ENCODE measurements at places on chromosomes 1 and 21. TPM values are rescaled to one million over a fixed set of nuclear protein-coding genes. Genes with fewer than 3 reads are reported as not detected.

Gene DMRTA2
- total RNA-seq, result not detected

GRCh38 chr1:58094221-58094620 lies 452.3 kb downstream of the OMA1 start:
- no peak overlapping the region for H3K27ac ChIP-seq
- H3K27me3 ChIP-seq, result no peaks in the 10 kb centered on the region
- no peaks in the 10 kb centered on the region for H3K36me3 ChIP-seq
- DNase-seq, result no peak
- H3K4me3 ChIP-seq, result no peak overlapping the region
- H3K4me1 ChIP-seq, result no peaks in the 10 kb centered on the region

Gene POU3F1
- total RNA-seq, result 0.09 TPM

DNA sequence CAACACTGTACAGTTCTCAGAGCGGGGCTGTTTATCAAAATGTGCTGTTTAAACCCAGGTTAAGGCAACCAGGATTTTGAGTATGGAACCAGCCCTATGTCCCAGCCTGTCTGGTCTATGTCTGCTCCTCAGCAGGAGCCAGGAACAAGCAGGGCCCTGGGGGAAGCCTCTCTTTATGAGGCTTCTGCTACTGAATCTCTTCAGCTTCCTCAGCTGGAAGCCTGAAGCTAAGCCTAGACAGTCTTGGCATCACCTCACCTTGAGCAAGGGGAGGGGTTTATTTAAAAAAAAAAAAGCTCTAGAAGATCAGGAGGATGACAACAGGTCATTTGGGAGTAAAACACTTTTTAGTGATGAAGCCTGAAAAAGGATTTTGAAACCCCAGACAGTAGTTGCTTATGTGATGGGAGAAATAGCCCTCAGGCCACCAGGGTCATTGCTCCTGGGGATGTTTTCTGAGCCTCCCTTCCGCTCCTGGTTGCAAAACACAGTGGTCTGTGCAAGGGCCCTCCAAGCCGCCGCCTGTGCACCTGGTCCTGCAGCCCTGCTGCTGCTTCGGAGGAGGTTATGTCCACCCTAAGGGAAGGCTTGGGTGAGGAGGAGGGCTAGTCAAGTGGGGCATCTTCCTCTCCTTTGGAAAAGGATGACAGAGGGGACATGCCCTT lies 21.8 kb upstream of the GRHL3 start:
- H3K4me1 ChIP-seq, result peaks cover 6% of the 10 kb centered on the region
- no peak overlapping the region for H3K4me3 ChIP-seq
- no peak for DNase-seq
- no peaks in the 10 kb centered on the region for H3K27me3 ChIP-seq
- H3K36me3 ChIP-seq, result no peaks in the 10 kb centered on the region
- H3K27ac ChIP-seq, result no peak overlapping the region

Gene STRIP1
- 36.8 TPM for total RNA-seq

- H3K27ac ChIP-seq, result no peak overlapping the region
- no peaks in the 10 kb centered on the region for H3K4me1 ChIP-seq
- H3K36me3 ChIP-seq, result no peaks in the 10 kb centered on the region
- H3K27me3 ChIP-seq, result no peaks in the 10 kb centered on the region
- no peak for DNase-seq
Measured at GRCh38 chr1:235404190-235404589, 37.0 kb downstream of the TBCE start.

Gene AIRE
- total RNA-seq, result not detected

GRCh38 chr1:179082333-179082998 lies 596 bp downstream of the TOR3A start:
- peak overlapping the region; percentile 75 for H3K27ac ChIP-seq
- peak overlapping the region; percentile 85 for H3K4me3 ChIP-seq
- peaks cover 4% of the 10 kb centered on the region for H3K36me3 ChIP-seq
- H3K27me3 ChIP-seq, result no peaks in the 10 kb centered on the region
- no peaks in the 10 kb centered on the region for H3K4me1 ChIP-seq

Gene ARHGEF10L
- 26.0 TPM for total RNA-seq

Gene PAQR7
- total RNA-seq, result 74.0 TPM

- H3K27ac ChIP-seq, result no peak overlapping the region
- no peaks in the 10 kb centered on the region for H3K36me3 ChIP-seq
- no peaks in the 10 kb centered on the region for H3K4me1 ChIP-seq
- DNase-seq, result no peak
- no peaks in the 10 kb centered on the region for H3K27me3 ChIP-seq
- H3K4me3 ChIP-seq, result no peak overlapping the region
Measured at GRCh38 chr21:28247454-28248020, 745.1 kb downstream of the LTN1 start.

- no peaks in the 10 kb centered on the region for H3K4me1 ChIP-seq
- DNase-seq, result no peak
- H3K4me3 ChIP-seq, result no peak overlapping the region
- no peaks in the 10 kb centered on the region for H3K27me3 ChIP-seq
- peaks cover 4% of the 10 kb centered on the region for H3K36me3 ChIP-seq
Measured at GRCh38 chr1:113976609-113977278, 2.5 kb upstream of the OLFML3 start.

Gene MACF1
- total RNA-seq, result 355 TPM

GRCh38 chr1:99768524-99769245 lies 2.2 kb upstream of the FRRS1 start:
- H3K4me3 ChIP-seq, result no peak overlapping the region
- no peaks in the 10 kb centered on the region for H3K27me3 ChIP-seq
- no peak overlapping the region for H3K27ac ChIP-seq
- no peaks in the 10 kb centered on the region for H3K4me1 ChIP-seq
- no peaks in the 10 kb centered on the region for H3K36me3 ChIP-seq

Gene KCNA10
- not detected for total RNA-seq

DNA sequence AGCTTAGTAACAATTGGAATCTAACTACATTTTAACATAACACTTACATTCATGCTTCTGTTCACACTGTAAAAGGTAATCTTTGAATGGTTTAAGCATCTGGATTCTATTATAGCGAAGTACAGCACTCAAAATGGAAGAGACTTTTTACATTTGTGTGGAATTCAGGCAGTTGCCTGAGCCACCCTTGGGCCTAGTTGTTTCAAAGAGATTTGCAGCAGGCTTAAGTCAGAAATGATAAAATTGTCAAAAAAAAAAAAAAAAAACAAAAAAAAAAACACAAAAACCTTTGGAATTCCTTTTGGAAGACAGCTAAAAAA lies 199.9 kb downstream of the LYPLAL1 start:
- no peak for DNase-seq
- H3K27ac ChIP-seq, result no peak overlapping the region
- H3K4me3 ChIP-seq, result no peak overlapping the region

DNA sequence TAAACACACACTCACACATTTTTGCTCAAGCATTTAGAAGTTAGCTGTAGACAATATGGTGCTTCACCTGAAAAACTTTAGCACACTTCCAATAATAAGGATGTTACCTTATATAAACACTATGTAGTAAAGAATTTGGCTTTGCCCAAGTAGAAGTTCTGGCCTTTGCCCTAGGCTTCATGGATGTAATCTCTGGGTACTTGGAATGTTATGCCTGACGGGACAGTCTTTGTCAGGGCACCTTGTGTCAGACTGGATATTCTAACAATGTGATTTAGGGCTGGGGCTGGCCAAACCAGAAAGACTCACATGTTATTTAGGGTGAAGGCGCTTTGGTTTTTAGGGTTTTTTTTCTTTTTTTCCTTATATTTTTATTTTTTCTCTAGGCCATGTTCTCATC lies 34.8 kb upstream of the TRIM33 start:
- no peaks in the 10 kb centered on the region for H3K36me3 ChIP-seq
- H3K27me3 ChIP-seq, result no peaks in the 10 kb centered on the region
- H3K4me3 ChIP-seq, result no peak overlapping the region
- no peaks in the 10 kb centered on the region for H3K4me1 ChIP-seq

Gene GPR52
- 0.18 TPM for total RNA-seq

DNA sequence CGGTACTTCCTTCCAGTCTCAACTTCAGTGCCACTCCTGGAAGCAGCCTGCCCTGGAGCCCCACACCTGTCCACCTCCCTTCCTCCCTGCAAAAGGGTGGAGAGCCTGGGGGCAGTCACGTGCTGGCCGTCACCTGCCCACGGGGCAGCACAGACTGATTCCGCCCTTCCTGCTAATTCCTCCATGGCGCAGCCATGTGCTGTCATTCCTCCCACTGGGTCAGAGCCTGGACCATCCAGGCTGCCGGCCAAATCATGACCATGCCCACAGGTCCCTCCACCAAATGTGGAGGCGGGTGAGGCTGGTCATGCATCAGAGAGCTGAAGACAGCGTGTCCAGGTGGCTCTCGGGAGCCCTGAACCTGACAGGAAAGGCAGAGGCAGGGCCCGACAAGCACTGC lies 24.4 kb upstream of the GPR153 start:
- no peaks in the 10 kb centered on the region for H3K27me3 ChIP-seq
- no peaks in the 10 kb centered on the region for H3K36me3 ChIP-seq
- no peak overlapping the region for H3K27ac ChIP-seq
- H3K4me1 ChIP-seq, result no peaks in the 10 kb centered on the region

GRCh38 chr1:160291248-160292220 lies 6.6 kb upstream of the PEX19 start:
- peak; percentile 67 for DNase-seq
- H3K27ac ChIP-seq, result no peak overlapping the region
- H3K4me3 ChIP-seq, result no peak overlapping the region
- H3K4me1 ChIP-seq, result no peaks in the 10 kb centered on the region
- peaks cover 56% of the 10 kb centered on the region for H3K36me3 ChIP-seq
- H3K27me3 ChIP-seq, result no peaks in the 10 kb centered on the region

DNA sequence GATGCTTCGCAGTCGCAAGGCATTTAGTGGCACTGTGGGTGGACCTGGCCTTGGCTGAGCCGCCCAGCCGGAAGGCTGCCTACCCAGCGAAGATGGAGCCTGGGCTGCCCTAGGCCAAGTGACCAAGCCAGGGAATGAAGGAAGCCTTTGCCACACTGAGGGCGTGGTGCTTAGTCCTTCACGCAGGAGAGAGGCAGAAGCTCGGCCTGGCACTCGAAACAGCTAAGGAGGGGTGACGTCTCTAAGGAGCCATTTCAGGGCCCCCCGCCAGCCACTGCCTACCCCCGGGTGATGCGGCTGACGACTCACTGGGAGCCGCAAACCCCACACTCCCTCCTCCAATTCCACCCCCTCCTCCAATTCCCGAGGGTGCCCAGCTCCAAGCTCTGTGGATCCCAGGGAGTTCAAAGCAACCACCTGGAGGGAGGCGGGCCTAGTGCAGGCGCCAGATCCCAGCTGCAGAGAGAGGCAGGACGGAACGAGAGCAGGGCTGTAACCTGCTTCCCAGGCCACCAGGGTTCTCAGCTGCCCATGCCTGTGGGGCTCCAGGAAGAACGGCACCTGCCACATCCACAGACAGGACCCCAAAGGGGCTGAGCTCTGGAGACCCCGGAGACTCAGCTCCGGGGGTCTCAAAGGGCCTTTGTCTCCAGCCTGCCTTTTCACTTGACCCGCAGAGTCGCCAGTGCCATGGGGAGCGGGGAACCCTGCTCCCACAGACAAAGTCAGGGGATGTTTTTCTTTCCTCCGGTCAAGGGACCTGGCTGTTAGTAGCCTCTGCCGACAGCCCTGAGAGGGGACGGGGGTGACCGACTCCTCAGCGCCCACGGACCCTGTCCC lies 75.8 kb downstream of the ARHGEF16 start:
- peak; percentile 27 for DNase-seq
- H3K27me3 ChIP-seq, result no peaks in the 10 kb centered on the region
- H3K4me1 ChIP-seq, result peaks cover 9% of the 10 kb centered on the region
- H3K4me3 ChIP-seq, result peak overlapping the region; percentile 59

Gene FMO1
- total RNA-seq, result 0.28 TPM

Gene FAM131C
- total RNA-seq, result not detected

DNA sequence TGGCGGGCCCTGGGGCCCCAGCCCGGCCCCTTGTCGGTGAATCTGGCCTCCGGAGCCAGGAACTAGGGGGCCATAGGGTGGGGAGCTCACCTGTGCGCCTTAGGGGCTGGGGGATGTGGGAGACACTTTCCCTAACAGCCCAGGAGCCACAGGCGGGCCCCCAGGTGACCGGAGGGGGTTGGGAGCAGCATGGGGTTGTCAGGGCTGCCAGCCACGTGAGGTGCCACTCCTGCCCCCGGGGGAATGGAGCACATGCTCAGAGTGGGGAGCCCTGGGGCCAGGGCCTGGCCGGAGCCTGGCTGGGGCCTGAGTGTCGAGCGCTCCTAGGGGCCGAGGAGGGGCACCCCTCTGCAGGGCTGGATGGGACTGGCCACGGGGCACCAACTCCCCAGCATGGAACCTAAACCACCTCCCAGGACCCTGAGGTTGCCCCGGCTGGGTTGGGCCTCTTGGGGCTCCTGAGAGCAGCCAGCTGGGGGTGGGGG lies 19.9 kb downstream of the PRXL2B start:
- H3K27me3 ChIP-seq, result no peaks in the 10 kb centered on the region
- DNase-seq, result no peak
- no peak overlapping the region for H3K4me3 ChIP-seq
- no peak overlapping the region for H3K27ac ChIP-seq
- no peaks in the 10 kb centered on the region for H3K4me1 ChIP-seq

Gene PLA2G2A
- total RNA-seq, result 146 TPM

DNA sequence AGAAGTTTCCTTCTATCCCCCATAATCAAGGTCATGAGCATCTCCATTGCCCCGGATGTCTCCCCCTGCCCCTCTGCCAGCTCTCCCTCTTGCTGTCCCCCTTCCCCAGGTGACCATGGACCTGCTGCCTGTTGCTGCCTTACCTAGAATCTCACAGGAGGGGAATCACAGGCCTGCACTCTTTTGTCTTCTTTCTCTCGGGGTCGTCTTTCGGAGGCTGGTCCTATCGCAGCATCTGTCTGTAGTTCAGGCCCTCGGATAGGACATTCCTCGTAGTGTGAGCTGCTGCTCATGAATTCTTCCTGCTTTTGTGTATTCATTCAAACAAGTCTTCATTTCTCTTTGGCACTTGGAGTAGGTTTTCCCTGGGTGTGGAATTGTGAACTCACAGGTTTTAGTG lies 39.9 kb upstream of the ACTRT2 start:
- H3K4me1 ChIP-seq, result no peaks in the 10 kb centered on the region
- H3K36me3 ChIP-seq, result no peaks in the 10 kb centered on the region
- peaks cover 3% of the 10 kb centered on the region for H3K27me3 ChIP-seq
- no peak overlapping the region for H3K27ac ChIP-seq

GRCh38 chr21:46504666-46505065 lies 46.0 kb downstream of the DIP2A start:
- no peak overlapping the region for H3K27ac ChIP-seq
- no peaks in the 10 kb centered on the region for H3K27me3 ChIP-seq
- H3K36me3 ChIP-seq, result no peaks in the 10 kb centered on the region
- H3K4me1 ChIP-seq, result peaks cover 7% of the 10 kb centered on the region

- H3K4me3 ChIP-seq, result no peak overlapping the region
- H3K27ac ChIP-seq, result no peak overlapping the region
Measured at GRCh38 chr1:241600496-241600901, 39.7 kb downstream of the CHML start.

DNA sequence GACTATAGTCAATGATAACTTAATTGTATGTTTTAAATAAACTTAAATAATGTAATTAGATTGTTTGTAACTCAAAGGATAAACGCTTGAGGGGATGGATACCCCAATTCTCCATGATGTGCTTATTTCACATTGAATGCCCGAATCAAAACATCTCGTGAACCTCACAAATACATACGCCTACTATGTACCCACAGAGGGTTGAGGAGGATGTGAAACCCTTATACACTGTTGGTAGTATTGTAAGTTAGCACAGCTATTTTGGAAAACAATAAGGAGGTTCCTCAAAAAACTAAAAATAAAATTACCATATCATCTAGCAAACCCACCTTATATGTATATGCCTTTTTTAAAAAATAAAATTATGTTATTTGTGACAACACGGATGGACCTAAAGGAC lies 198.6 kb downstream of the MRPL39 start:
- no peaks in the 10 kb centered on the region for H3K27me3 ChIP-seq
- no peak overlapping the region for H3K4me3 ChIP-seq
- H3K36me3 ChIP-seq, result no peaks in the 10 kb centered on the region
- DNase-seq, result no peak
- H3K27ac ChIP-seq, result no peak overlapping the region

Measured in prostate gland (tissue), 2 donors.